ENCODE measurements at places on chromosomes 2 and 18.

DNA sequence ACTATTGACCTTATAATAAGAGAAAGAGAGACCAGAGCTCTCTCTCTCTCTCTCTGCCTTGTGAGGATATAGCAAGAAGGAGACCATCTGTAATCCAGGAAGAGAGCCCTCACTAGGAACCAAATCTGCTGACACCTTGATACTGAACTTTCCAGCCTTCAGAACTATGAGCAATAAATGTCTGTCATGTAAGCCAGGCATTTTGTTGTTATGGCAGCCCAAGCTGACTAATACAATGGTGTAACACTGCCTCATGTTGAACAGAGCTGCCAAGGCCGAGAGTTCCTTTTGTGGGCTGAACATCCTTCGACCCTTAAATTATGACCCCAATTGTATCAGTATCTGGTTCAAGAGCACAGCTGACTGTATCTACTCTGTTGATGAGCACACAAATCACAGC is 108.0 kb downstream of the LRRC30 start:
- no peak for DNase-seq

- peak; percentile 7 for DNase-seq
Observed at GRCh38 chr2:206983161-206983859, 44.0 kb downstream of the CPO start.

- DNase-seq = no peak
Observed at GRCh38 chr2:18500333-18500732, 60.1 kb downstream of the RDH14 start.

DNA sequence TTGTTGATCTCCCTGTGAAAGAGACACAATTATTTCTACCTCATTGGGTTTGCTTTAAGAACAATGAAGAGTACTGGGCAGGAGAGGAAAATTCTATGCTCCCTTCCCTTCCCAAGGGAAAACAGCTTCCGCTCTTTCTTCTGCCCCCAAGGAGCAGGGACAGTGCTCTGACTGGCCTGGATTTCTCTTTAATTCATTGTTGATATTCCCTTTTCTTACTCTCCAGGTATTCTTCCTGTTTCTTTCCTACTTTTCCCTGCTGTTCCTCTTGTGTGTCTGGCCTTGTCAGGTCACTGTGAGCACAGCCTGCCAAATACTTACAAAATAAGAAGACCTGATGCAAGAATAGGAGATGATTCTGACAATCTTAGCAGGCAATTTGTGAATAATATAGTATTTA is 49.6 kb upstream of the SPAG16 start:
- no peak for DNase-seq

- DNase-seq = no peak
Observed at GRCh38 chr2:203689426-203690116, 16.9 kb upstream of the CD28 start.

- DNase-seq = no peak
Observed at GRCh38 chr2:15311201-15311907, 249.8 kb downstream of the NBAS start.

Measured in midbrain (tissue), 1 donor.